CD14-positive monocyte (primary cell): ENCODE measurements at places on chromosomes 6 and 20.

GRCh38 chr20:41411391-41411847 lies 44.8 kb upstream of the EMILIN3 start:
- DNase-seq = no peak

DNA sequence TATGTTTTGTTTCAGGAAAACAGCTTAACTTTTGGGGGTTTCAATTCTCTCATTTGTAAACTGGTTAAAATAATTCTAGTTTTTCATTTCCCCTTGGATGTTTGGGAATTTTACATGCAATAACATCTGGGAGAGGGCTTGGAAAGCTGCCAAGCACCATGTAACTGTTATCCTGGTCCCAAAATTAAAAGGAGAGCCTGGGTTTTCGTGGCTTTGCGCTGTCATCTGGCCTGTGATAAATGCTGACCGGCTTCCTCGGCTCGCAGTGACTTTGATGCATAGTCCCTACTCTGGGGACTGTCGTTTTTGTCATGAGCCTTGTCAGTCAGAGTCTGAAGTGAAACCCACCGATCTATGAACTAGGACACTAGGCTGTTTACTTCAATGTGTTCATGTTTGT lies 12.2 kb downstream of the SLC35F1 start:
- no peak for DNase-seq

GRCh38 chr6:107059606-107060005 lies 31.6 kb downstream of the MTRES1 start:
- no peak for DNase-seq

GRCh38 chr6:124054034-124054433 lies 250.4 kb downstream of the NKAIN2 start:
- no peak for DNase-seq

DNA sequence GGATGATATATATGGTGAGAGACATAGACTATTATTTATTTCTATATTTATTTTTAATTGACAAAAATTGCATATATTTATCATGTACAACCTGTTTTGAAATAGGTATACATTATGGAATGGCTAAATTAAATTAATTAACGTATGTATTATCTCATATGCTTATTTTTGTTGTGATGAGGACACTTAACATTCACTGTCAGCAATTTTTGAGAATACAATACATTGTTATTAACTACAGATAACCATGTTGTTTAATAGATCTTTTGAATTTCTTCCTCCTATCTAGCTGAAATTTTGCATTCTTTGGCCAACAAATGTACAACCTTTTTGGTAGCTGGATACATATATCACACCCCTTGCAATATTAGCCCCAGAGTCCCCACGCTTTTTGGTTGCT lies 110.7 kb upstream of the CITED2 start:
- no peak for DNase-seq

DNA sequence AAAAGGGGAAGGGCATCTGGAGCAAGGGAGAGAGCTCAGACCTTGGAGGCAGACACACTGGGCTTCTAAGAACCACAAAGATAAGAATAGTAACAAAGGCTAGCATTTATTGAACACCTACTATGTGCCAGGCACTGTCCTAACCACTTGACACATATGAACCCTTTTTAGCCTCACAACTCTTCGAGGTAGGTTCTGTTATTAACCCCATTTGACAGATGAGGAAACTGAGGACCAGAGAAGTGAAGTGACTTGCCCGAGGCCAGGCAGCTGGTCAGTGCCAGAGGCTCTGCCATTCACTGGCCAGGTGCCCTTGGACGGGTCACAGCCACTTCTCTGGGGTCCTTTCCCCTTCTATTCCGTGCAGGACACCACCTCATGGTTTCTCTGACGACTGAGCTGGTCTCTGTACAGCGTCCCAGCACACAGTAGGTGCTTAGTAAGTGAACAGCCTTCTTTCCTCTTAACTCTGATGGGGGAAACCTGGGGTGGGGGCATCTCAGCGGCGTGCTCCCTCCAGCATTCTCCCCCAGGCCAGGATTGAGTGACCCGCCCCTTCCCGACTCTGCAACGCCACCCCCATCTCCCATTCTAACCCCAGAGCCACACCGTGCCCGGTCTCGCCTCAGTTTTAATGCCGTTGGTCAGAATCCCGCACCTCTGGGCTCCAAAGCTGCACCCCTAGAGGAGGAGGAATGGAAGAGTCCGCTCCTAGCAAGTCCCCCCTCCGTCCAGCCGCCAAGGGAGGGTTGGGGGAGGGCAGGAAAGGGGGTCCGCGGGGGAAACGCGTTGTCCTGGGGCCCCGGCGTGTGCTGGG lies 55.7 kb downstream of the CD40 start:
- no peak for DNase-seq

GRCh38 chr6:150343434-150343833 lies 25.4 kb upstream of the IYD start:
- no peak for DNase-seq

DNA sequence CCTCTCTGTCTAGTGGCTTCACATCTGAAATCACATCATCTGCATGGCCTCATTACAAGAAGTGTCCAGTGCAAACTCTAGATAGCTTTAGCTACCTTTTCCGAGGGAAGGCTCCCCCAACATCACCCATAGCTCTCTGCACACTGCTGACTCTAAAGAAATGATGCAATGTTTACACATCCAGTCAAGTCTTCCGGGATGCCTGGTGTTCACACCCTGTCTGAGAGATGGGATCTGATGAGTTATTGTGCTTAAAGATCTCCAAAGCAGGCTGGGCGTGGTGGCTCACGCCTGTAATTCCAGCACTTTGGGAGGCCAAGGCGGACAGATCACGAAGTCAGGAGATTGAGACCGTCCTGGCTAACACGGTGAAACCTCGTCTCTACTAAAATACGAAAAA lies 404.6 kb upstream of the IRAK1BP1 start:
- no peak for DNase-seq

DNA sequence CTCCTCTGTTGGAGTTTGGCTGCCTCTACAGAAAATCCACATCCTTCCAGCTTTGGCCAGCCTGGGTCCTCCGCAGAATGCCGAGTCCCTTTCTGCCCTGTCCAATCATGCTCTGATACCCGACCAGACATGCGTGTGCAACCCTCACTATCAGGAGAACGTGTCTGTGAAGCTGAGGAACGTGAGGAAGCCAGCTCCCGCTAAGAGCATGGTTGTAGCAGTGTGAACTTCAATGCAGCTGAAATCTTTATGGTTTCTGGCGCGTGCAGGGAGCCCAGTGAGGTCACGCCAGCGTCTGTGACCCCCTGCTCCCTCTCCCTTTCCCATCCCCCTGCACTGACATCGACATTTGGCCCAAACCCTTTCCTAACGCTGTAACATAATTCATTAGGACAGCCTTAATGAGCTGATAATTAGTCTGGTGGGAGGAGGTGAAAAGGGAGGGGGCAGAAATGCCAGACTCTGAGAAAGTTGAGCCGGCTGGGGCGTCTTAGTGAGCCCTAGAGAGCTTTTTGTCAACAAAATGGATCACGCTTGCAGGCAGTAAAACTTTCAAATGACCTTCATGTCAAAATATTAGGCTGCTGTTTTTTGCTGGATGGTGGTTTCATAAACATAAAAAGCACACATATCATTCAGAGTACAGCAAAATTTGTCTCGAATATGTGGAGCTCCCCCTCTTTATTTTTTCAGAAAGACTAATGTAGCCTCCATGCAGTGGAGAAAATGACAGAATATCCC lies 423.3 kb downstream of the QKI start:
- DNase-seq = no peak

- no peak for DNase-seq
Observed at GRCh38 chr6:101001012-101001411, 119.9 kb upstream of the ASCC3 start.

GRCh38 chr20:38770546-38770945 lies 22.3 kb downstream of the ACTR5 start:
- DNase-seq = no peak

GRCh38 chr20:8390037-8390433 lies 258.0 kb downstream of the PLCB1 start:
- no peak for DNase-seq

DNA sequence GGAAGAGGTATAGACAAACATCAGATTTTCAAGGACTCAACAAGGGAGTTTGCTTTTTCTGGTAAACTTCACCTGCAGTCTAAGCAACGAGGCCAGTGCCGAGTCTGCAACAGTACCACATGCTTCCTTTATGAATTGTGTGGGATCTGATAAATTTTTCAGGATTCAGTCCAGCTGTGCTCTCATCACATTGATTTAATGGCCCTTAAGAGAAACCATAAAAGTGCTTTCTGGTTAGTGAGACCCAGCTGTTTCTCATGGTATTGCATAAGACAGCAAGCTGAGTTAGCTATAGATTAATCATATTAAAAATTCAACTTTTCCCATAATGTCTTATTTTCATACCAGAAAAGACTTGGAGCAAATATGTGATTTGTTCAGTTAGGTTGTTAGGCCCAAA lies 291.4 kb downstream of the CENPW start:
- DNase-seq = no peak

DNA sequence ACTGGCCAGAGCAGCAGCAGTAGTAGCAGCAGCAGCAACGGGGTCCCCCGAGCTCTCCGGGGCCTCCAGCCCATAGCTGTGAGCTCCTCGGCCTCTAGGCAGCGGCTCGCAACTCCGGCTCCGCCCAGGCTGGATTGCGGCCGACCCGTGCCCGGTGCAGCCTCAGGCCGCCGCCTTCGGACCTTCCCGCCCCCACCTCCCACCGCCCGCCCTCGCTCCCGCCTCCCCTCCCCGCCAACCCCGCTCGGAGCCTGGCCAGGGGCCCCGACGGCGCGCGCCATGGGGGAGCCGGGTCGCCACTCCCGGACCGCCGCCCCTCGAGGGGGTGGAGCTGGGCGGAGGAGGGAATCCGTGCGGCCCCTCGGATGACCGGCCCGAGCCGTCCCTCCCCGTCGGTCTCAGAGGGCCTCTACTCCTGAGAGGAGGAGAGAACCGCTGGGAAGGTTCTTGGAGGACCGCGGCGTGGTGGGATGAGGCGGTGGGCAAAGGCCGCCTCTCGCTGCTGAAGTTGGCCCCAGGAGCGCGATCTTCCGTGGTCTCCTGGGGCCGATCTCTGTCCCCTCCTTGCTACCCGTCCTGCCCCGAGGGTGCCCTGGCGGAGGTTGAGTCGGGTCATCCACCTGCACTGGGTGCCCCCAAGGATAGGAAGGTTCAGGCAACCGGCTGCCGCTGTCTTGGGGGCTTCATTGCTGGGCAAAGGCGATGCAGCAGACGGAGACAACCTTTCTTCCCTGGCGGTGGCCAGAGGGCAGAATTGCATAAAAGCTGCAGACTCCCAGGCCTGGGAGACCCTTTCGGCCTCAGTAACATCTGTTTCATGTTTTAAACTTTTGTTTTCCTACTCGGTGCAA lies at the start of gene ADAM33:
TSS of gene ADAM33 (minus strand) at position 80 of the 851 bp plus-strand sequence. CDS start at position 74, 6 bp downstream.
- DNase-seq = no peak

DNA sequence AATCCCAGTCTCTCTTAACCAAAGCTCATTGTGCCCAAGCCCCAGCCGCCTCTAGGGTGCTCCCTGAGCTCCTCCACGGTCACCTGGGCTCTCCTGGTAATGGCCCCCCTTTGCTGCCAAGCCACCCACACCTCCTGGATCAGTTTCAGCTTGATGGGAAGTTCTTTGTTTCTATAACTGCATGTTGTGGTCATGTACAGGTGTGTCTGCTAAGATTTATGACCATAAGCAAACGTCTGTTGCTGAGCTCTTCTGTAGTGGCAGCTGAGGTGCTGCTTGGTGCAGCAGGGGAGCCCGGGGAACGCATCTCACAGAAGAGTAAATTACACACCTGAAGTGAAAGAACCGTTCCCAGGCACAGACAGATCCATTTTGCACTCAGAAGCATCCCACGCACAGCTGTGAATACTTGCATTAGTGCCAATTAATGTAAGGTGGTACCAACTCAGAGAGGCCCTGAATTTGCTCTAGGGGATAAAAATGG lies 194.6 kb upstream of the ARID1B start:
- no peak for DNase-seq

DNA sequence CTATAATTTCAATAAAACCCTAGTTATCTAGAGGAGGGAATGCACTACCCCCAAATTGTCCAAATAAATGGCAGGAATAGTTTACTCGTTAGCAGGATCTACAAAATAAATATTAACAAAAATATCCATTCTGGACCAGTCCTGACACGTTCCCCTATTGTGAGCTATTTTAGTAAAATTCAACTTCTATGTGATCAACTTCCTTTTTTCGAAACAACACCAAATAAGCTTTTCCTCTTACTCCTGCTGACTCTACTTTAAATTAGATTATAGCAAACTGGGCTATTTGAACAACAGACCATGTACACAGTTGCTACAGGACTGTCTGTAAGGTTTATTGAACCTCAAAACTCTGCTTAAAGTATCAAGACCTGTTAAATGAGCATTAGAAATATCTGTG lies 154.3 kb downstream of the IPCEF1 start:
- peak; percentile 2 for DNase-seq

GRCh38 chr6:166592821-166593220 lies 6.3 kb upstream of the RAMACL start:
- DNase-seq = no peak

DNA sequence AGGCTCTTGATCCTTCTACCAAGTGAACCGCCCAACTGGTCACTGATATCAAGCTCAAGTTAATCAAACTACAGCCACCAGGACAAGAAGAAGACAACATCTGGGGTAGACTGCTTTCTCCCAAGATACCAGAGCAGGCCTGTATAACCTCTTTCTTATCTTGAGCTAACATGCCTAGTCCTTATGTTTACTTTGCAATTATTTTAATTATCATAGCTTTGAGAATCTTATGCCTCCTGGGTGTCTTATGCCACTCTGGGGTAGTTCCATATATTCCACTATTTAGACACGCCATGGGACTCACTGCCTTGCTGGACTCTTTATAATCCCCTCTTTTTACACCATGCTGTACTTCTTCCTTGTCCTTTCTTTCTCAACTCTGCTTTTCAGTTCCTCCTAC lies 41.5 kb upstream of the ECI2 start:
- no peak for DNase-seq

DNA sequence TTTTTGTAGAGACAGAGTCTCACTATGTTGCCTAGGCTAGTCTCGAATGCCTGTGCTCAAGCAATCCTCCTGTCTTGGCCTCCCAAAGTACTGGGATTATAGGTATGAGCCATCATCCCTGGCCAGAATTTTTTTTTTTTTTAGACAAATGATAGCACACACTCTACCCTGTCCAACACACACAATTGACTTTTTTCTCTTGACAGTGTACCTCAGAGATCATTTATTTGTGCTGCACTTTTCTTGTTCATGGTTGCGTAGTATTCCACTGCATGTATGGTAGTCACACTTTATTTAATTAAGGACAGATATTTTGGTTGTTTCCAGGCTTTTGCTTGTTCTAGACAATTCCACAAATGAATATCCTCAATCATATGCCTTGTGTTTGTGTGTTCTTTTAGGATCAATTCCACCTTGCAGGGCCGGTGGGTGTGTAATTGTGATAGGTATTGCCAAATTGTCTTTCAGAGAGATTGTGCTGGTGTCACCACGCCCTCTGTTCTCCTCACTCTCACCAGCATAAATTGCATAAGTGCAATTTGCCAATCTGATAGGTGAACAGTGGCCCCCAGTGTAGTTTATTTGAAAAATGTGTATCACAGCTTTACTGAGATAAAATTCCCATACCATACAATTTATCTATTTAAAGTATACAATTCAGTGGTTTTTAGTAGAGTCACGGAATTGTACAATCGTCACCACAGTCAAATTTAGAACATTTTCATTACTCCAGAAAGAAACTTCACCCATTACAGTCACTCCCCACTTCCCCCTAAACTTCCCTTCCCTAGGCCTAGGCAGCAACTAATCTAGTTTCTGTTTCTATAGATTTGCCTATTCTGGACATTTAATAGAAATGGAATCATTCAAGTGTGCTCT lies 20.1 kb downstream of the SRC start:
- peak; percentile 85 for DNase-seq

GRCh38 chr6:42488129-42488528 lies 36.4 kb upstream of the TRERF1 start:
- no peak for DNase-seq

GRCh38 chr20:1848373-1848772 lies 46.8 kb upstream of the SIRPA start:
- no peak for DNase-seq
